Stimulated activated naive CD8-positive, alpha-beta T cell treated with anti-CD3 and anti-CD28 coated beads, Interleukin-15, amount 100 ng/mL, for 72 hours (primary cell): ENCODE measurements at places on chromosomes 3 and 15.

GRCh38 chr15:33242165-33242564, 47.7 kb upstream of the FMN1 start:
- no peak for DNase-seq

DNA sequence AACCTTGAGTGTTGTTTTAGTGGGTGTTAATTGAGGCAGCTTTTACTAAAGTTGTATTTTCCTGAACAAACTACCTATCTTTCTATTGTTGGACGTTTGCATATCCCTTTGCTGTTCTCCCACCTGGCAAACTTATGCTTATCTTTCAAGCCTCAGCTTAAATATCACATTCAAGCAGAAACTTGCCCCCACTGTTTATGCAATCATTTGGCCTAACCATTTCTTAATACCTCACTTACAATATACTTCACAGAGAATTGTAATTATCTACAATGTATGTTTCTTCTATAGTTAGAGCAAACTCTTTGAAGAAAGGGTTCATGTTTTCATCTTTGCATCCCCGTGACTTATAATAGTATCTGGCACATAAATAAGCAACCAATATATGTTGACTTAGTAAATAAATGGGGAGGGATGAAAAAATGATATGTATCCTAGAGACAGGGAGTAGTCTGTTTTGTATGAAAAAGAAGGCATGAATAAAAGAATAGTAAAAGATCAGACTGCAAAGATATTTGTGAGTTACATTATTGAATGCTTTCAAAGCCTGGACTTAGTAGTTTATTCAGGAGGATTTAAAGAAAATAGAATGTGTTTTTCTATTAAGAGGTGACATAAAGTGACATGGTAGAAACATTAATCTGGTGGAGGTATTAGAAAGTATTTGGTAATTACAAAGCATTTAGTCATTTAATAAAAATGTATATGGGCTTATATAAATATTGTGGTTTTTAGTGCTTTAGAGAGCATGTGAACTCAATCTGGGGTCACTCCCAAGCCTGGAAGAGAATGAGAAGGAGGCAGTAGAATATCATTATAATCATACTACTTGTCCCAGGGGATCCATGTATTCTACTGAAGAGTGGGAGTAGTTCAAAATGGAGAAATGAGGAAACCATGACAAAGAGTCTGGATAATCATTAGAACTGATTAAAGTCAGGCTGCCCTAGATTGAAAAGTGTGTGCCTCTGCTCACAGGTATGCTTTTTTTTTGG, 60.0 kb upstream of the DCBLD2 start:
- DNase-seq: no peak

DNA sequence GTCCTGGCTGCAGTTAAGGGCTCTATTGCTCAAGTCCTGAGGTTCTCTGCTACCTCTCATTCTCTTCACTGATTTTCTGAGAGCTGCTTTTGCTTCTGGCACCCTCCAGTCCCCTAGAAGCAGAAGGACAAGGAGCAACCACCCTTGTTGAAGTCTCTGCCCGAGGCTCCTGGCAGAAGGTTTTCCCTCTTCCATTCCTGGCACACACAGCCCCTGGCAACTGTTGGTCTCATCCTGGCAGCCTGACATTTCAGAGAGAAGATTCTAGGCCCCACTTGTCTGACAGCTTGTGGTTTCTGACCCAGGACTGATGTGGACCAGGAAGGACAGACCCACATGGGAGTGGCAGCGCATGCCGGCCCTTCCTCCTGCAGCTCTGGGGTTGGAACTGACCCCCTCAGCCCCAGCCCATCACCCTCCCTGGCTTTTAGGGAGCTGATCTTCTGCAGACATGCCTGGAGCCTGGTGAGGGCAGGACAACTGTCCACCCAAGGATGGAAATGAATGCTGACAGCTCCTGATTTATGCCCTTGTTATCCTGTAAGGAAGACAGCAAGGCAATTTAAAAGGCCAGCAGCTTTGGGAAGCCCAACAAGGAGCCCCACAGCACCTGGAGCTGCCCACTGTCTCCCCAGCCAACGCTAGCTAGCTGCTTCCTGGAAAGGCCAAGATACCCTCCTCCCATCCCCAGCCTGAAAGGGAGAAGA, 13.0 kb upstream of the NTRK3 start:
- no peak for DNase-seq

- no peak for DNase-seq
Measured at GRCh38 chr3:184733971-184734608, 22.2 kb upstream of the MAGEF1 start.

- peak; percentile 24 for DNase-seq
Measured at GRCh38 chr3:165185707-165186327, 10.4 kb downstream of the SLITRK3 start.

DNA sequence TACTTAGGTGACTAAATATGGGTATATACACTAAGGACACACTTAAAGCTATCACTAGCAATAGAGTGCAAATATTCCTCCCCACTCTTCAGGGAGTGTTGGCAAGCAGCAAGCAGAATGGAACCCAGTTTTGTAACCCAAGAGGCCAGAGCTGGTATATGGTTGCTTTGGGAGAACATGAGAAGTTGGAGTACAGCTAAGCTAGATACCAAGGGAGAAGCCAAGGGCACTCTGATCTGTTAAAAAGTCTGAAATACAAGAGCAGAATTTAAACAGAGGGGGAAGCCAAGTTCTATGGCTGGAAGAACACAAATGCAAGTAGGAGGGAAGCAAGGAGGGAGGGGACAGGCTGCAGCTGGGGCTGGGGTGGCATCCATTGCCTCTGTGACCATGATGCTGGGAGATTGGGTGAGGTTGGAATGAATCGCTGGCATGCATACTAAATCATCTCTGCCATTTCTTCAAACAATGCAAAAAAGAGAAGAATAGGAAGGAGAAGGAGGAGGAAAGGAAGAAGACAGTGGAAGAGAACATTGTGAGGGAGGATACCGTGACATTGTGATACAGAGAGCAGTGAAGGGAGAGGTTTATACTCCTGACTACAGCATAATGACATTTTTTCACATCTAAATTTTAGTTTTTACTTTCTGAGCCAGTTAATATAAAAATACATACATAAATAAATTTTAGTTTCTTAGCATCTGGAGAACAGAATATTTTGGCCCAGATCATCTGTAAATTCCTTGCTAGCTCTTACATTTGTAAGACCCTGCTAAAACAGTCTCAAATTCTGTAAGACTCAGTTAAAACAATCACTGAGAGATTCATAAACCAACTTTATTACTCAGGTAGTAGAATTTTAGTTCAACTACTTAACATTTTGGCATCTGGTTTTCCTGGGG, 9.0 kb upstream of the ANXA2 start:
- no peak for DNase-seq
